ENCODE measurements at places on chromosomes 7 and 10. TPM values are rescaled to one million over a fixed set of nuclear protein-coding genes. Genes with fewer than 3 reads are reported as not detected.

The FAM25A gene
- not detected for total RNA-seq

The ICA1 gene
- 40.0 TPM for total RNA-seq

The PRRT4 gene
- 0.32 TPM for total RNA-seq

The GIMAP6 gene
- total RNA-seq, result 115 TPM

The ODAD2 gene
- total RNA-seq, result 0.32 TPM

The DRGX gene
- total RNA-seq, result not detected

The WDFY4 gene
- total RNA-seq, result 3.2 TPM

The STRIP2 gene
- total RNA-seq, result 11.2 TPM

The ARL5B gene
- total RNA-seq, result 26.0 TPM

The OPN1SW gene
- total RNA-seq, result not detected

The UTF1 gene
- not detected for total RNA-seq

The GNAI1 gene
- total RNA-seq, result 13.3 TPM

The GPR146 gene
- total RNA-seq, result 12.0 TPM

The C10orf67 gene
- under 0.01 TPM for total RNA-seq

The TECPR1 gene
- total RNA-seq, result 51.4 TPM

The SNCG gene
- total RNA-seq, result 45.8 TPM

The GPR15LG gene
- not detected for total RNA-seq

The OPALIN gene
- total RNA-seq, result not detected

The CDH23 gene
- total RNA-seq, result under 0.01 TPM

The MYH16 gene
- total RNA-seq, result 0.30 TPM

The CCDC172 gene
- total RNA-seq, result not detected

The LRRN3 gene
- total RNA-seq, result 0.15 TPM

The TACC2 gene
- total RNA-seq, result 4.9 TPM

The CYP3A7 gene
- total RNA-seq, result not detected

The CHAT gene
- total RNA-seq, result not detected

The TAS2R5 gene
- 0.32 TPM for total RNA-seq
